Left lung (tissue), 14 donors: ENCODE measurements at places on chromosomes 12 and 14. TPM values are rescaled to one million over a fixed set of nuclear protein-coding genes. Genes with fewer than 3 reads are reported as not detected.

- DNase-seq, result no peak
Measured at GRCh38 chr12:45217846-45218245, 2.0 kb downstream of the ANO6 start.

- DNase-seq, result no peak
Measured at GRCh38 chr14:32762886-32763285, 175.8 kb upstream of the NPAS3 start.

- no peak for DNase-seq
Measured at GRCh38 chr12:79250960-79251755, 386.6 kb downstream of the SYT1 start.

RD3L gene
- polyA plus RNA-seq, result 0.20 TPM

GRCh38 chr14:93245764-93246420 is 38.8 kb downstream of the UBR7 start:
- no peak for DNase-seq

DNA sequence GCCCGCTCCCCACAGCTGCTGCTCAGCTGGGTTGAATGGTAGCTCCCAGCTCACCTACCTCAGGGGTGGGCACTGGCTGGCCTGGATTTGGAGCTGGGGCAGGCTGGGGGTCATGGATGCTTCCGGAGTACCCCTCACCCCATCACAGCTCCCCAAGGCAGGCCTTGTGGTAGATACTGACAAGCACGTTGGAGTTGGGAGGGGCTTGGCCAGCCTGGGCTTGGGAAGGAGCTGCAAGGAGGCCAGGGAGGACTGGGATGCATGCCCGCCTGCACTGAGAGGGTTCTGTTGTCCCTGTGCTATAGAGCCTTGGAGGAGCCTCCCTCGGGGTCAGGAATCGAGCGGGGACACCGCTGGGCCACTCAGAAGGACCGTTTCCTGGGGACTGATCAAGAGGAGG is 14.2 kb downstream of the TMEM63C start:
- no peak for DNase-seq

DNA sequence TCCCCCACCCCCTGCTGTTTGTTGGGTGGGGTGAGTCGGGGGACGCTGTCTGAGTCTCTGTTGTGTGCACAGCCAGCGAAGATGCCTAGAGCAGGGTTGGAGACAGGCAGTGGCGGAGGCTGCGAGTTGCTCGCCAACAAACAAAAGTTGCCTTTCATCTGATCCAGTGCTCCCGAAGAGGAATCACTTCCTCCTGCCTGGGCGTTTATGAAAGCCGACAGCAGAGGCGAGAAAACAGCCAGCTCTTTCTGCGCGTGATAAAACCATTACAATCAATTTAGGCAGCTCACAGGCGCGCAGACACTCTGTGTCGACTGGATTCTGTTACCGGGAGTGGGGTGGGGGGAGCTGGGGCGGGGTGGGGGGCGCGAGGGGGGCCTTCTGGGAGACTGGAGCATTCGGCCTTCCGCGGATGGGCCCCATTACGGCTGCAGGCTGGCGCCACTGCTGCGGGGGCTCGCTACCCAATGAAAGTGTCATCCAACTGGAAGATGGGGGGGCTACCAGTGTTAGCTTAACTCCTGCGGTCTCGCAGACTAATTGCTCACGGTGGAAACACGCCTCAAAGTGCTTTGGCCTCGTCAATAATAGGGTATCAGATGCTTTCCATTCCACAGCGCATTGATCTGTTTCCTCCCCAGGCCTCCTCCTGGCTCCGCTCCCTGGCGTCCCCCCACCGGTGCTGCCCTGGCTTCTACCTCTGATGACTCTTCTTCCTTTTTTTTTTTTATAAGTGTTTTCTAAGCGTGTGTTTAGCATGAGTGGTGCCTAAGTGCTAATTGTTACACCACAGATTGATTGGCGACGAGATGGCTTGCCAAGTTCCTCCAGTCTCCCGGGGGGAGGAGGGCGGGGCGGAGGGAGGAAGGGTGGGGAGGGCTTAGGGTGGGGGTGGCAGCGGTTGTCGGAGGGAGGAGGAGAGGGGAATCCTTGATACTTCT is 678.4 kb downstream of the MED13L start:
- DNase-seq, result peak; percentile 46

GRCh38 chr14:64438181-64438841 is 27.0 kb upstream of the AKAP5 start:
- DNase-seq, result no peak

ARHGEF25 gene
- polyA plus RNA-seq, result 48.7 TPM

TMEM233 gene
- 2.7 TPM for polyA plus RNA-seq

TAS2R31 gene
- polyA plus RNA-seq, result 1.7 TPM
